Omental fat pad (tissue), 4 donors: ENCODE measurements at places on chromosomes 2 and 18.

DNA sequence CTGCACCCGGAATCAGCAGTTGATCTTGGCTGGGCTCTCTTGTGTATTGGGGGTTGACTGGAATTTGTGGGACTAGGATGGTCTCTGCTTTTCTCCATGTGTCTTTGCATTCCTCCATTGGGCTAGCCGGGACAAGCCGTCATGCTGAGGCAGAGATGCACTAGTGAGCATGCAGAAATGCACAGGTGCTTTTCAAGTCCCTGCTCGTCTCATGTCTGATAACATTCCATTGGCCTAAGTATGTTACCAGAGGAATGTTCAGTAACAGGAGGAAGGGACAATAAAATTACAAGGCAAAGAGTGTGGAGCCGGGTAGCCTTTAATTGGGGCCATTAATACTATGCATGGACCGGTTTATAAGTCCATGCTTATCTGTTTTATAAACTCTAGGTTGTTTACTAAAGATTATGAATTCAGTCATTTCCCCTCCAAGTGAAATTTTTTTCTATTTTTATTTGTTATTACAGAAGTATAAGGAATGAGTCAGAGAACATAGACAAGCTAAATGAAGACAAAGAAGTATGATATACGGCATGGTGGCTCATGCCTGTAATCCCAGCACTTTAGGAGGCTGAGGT lies 24.4 kb upstream of the AAK1 start:
- DNase-seq = no peak

DNA sequence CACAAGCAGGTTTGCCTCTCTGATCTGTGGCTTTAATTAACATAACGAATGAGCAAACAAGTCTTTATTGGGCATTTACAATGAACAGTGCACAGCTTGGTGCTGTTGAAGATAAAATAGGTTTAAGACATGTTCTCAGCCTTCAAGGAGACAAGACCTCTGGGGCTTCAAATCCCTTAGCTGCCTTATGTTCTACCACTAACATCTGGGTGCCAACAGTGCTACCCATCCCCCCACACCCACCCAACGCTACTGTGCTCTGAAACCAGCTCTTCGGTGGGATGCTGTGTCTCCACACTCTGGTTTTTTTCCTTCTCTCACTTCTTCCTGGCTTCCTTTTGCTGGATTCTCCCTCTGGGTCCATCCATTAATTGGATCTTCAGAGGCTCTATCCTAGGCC lies 14.1 kb upstream of the B3GNT2 start:
- DNase-seq = no peak

DNA sequence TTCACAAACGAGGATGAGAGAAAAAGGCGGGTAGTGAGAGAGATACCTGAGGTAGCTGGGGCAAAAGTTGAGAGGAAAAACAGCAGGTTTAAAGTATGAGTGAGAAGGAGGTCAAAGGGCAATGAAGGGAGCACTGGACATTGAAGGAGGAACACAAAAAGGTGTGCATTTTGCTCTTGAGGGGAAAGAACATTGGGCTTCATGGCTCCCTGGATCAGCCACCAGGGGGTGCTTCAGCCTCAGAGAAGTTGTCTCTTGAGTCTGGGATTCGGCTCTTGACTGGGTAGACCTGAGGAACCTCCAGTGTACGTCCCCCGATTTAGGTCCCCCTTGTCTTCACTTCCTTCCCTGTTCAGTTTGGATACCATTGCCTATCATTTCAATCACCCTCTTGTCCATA lies 128.5 kb downstream of the RAPGEF4 start:
- DNase-seq = peak; percentile 36

GRCh38 chr2:119389615-119390306 lies 23.0 kb downstream of the DBI start:
- DNase-seq = peak; percentile 57

- no peak for DNase-seq
Observed at GRCh38 chr2:202186641-202187202, 51.7 kb downstream of the SUMO1 start.

GRCh38 chr2:69307579-69308064 lies 79.4 kb downstream of the GFPT1 start:
- DNase-seq = peak; percentile 47

DNA sequence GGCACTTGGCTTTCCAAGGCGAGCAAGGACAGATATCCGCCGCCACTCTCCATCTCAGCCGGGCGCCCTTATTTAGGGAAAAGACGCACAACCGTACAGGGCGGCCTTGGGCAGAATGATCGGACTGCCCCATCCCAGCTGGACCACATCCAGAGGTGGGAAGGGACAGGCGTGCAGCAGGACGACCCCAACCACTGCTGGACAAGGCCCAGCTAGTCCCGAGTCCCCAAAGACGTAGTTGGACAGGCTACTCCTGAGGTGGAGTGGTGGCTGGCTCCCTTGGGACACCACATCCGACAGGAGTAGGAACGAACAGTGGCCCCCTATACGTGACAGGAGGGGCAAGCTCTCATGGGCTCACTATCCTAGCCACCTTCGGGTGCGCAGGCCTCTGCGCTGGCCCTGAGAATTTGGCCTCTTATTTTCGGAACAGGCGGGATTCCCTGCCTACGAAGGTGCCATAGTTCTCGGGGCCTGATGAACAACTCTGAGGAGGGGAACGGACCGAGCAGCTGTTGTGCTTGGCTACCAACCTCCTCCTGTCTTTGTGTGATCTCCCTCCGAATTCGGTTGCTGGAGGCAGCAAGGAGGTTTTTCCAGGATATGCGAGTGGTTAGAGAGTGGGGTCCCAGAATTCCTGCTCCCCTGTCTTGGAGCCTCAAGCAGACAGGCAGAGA lies 2.3 kb downstream of the FEV start:
- no peak for DNase-seq

GRCh38 chr2:206056286-206056685 lies 29.7 kb downstream of the INO80D start:
- no peak for DNase-seq

GRCh38 chr18:42030586-42031182 lies 75.7 kb downstream of the PIK3C3 start:
- DNase-seq = no peak

GRCh38 chr2:229955663-229956062 lies 33.4 kb downstream of the FBXO36 start:
- DNase-seq = no peak

DNA sequence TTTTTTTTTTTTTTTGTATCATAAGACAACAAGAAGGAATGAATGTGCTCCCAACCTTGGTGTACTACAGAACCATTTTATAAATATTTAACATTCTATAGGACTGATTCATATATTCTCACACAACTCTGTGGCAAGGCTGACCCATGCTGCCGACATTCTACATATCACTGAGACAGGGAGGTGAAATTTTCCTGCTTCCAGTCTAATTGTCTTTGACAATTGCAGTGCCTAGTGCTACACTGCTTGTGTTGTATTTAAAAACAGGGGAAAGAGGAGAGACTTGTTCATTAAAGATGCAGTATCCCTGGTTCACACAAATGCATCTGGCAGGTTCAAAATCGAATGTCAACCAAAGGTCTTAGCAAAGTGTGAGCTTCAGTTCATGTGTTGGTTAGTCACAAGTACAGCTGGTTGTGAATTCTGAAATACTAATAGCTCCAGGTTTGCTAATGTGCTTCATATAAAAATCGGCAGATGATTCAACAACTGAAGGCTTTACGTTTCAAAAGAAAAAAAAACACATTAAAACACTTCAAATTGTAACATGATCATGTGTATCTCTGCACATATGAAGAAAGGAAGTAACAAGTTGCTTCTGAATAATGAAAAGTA lies 130.8 kb downstream of the FIGN start:
- DNase-seq = no peak

GRCh38 chr2:46967990-46968647 lies 52.5 kb upstream of the MCFD2 start:
- DNase-seq = peak; percentile 59

DNA sequence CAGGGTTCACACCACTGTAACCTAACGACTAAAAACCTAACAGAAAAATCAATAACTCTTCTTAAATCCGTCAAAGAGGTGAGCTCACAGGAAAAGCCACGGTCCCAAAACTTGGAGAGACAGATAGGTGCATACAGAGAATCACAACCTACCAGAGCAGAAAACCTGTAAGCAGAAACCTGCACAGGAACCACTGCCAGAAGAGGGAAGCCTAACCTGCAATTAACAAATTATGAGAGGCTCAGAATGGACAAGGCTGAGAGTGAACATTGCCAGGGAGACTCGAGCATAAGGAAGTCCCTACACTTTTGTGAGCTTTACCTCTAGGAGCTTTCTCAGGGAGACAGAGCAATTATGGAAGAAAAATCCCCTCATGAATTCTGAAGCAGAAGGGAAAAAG lies 156.2 kb upstream of the NETO1 start:
- no peak for DNase-seq

- no peak for DNase-seq
Observed at GRCh38 chr2:234211797-234212196, 161.3 kb downstream of the SPP2 start.

DNA sequence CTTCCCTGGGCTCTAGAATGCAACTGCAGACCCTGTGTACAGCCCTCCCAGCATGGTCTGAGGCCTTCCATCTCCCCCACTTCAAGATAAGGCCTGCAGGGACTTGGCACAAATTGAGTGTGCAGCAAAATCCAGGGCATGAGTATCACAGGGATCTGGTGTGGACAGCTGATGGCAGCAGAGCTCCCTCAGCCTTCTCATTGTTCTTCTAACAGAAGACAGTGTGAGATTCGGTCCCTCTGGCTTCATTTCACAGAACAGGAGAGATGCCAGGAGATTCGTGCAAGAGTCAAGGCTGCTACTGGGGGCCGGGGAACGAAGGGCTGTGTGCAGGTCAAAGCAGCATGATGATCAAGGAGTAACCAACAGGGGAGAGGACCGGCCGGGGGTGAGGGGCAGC lies 85.8 kb downstream of the UXS1 start:
- no peak for DNase-seq

DNA sequence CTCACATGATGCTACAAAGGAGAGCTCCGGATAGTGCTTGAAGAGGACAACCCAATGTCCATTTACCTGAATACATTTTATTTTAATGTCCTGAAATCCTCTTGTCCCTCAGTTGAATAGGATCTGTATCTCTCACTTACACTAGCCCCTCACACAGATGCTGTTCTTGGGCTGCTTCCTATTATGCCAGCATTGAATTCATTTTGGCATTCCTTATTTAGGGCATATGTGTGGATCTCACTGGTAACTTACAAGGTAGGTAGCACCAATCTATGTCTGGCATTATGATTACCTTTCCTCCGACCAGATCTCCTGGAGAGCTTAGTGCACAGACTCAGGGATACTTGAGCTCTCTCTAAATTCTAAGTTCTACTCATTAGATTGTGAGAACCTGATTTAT lies 799.7 kb upstream of the FSHR start:
- no peak for DNase-seq

GRCh38 chr18:6781142-6781714 lies 51.7 kb downstream of the ARHGAP28 start:
- DNase-seq = no peak

- DNase-seq = no peak
Observed at GRCh38 chr2:112482309-112483041, 519 bp downstream of the TTL start.

- no peak for DNase-seq
Observed at GRCh38 chr2:31483246-31483645, 68.7 kb upstream of the XDH start.

DNA sequence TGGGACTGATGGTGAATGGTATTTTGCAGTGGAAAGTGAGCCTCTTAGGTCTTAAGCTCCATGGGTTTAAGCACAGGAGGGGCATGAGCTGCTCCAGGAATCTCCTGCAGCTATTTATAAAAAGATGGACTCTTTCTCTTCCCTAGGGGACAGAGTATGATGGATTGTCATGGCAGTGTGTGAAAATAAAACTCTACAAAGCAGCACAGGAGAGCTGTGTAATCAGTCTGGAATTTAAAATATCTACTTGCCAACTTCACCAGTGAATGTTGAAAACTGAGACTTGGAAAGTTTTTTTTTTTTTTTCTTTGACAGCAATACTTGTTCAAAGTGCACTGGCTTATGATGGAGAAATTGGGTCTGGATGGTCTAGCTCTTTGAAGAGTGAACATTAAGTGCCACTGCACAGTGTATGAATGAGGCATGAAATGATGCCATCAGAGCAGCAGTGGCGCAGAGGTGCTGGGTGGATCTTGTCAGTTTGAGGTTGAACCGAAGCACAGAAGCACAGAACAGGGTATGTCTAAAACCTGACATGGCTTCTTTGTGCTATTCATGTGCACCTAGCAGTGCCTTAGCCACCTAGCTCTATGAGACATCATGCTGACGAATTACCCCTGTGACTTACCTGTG lies 245.4 kb downstream of the PTPRM start:
- DNase-seq = no peak

DNA sequence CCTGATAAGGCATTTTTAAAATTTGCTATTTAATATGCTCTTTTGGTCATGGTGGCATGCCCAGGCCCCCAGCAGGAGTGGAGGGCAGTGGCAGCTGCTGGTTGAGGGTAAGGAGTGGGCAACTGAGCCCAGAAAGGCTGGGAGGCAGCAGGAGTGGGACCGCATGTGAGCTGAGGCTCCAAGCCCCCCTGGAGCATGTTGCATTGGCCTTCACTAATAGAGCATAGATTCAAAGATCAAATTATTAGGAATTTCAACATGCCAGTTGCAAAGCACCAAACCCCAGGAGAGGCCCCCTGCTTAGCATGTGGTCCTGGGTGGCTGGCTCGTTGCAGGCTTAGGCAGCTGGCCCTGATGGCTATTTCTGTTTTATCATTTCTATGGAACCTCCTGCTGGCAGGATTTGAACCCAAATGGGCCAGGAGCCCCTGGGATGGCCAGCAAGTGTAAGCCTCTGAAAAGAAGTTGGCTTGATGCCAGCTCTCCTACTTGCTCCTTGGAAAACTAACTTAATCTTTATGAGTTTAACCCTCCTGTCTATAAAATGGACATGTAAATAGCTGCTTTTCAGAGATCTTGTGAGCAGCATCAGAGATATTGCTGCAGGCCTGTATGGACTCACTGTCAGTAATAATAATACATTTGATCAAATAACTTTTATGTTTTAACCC lies 42.1 kb upstream of the TMEM131 start:
- no peak for DNase-seq
